ENCODE measurements at places on chromosomes 12 and 14.

- no peak for DNase-seq
These were observed 807 bp downstream of the B4GALNT3 start for GRCh38 chr12:460261-461230.

GRCh38 chr12:74530676-74531075 is 7.0 kb upstream of the ATXN7L3B start:
- DNase-seq: no peak

DNA sequence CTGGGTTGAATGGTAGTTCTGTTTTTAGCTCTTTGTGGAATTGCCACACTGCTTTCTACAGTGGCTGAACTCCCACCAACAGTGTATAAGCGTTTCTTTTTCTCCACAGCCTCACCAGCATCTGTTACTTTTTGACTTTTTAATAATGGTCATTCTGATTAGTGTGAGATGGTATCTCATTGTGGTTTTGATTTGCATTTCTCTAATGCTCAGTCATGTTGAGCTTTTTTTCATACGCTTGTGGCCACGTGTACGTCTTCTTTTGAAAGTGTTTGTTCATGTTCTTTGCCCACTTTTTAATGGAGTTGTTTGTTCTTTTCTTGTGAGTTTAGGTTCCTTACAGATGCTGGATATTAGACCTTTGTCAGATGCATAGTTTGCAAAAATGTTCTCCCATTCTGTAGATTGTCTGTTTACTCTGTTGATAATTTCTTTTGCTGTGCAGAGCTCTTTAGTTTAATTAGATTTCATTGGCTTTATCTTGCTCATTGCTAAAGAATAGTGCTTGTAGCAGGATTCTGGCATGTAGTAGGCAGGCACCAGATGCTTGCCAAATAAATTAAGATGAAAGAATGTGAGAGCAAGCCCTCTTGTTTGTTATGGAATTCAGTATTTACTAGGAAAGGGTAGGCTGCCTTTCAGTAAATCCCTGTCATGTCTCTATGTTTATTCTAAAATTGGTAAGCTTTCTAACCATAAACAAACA is 86.8 kb downstream of the PDE3A start:
- no peak for DNase-seq

DNA sequence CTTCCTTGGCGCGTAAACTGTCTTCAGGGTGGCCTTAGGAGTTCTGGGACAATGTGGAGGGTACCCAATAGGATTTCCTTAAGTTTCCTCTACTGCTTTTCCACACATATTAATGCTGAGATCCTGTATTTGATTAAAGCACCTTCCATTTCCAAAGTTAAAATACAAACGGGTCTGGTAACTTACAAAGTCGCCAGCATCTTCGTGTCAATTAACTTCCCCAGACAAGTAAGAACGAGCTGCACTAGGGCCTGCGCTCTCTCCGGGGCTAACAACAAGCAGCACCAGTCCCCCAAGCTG is 130.9 kb downstream of the NDUFA12 start:
- DNase-seq: no peak

DNA sequence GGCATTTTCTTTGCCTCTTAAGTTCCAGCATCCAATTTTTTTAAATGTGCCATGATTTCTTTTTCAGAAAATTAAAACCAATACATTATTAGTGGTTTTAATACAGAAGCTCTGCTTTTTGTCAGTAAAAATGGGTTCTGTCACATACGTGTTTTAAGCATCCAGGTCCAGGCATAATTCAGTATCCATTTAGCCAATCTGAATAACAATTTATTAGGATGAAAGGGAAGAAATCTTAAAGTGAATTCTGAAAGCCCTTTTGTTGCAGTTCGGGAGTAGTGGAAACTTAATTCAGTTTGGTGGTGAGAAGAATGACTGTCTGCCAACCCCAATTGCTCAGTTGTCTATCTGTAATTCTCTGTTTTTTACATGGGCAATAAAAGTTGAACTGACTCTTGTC is 7.2 kb downstream of the XPOT start:
- DNase-seq: no peak

DNA sequence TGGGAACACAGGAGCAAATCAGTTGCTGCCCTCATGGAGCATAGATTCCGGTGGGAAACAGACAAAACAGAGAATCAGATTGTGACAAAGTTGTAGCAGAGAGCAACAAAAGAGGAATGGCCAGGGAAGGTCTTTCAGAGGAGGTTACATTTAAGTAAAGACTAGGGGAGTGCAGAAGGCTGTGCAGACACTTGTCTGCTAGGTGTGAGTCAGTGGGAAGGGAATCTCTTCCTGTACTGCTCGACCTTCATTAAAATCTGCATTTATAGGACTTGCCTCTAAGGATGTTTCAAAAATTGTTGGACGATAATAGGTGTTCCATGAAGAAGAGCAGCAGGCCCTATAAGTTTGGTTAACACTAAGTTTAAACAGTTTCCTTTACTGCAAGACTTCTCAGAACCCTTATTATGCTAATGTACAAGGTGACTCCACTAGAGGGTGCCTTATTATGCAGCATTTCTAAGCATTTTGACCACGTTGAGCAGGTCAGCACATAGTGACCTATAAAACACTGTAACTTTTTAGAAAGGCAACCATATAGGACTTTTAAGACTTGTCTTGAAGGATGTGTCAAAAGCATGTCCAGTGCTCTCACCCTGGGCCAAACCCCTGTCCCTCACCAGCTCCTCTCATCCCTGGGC is 91.8 kb upstream of the RIC8B start:
- DNase-seq: no peak

- no peak for DNase-seq
These were observed 30.7 kb upstream of the DEGS2 start for GRCh38 chr14:100190126-100190525.

DNA sequence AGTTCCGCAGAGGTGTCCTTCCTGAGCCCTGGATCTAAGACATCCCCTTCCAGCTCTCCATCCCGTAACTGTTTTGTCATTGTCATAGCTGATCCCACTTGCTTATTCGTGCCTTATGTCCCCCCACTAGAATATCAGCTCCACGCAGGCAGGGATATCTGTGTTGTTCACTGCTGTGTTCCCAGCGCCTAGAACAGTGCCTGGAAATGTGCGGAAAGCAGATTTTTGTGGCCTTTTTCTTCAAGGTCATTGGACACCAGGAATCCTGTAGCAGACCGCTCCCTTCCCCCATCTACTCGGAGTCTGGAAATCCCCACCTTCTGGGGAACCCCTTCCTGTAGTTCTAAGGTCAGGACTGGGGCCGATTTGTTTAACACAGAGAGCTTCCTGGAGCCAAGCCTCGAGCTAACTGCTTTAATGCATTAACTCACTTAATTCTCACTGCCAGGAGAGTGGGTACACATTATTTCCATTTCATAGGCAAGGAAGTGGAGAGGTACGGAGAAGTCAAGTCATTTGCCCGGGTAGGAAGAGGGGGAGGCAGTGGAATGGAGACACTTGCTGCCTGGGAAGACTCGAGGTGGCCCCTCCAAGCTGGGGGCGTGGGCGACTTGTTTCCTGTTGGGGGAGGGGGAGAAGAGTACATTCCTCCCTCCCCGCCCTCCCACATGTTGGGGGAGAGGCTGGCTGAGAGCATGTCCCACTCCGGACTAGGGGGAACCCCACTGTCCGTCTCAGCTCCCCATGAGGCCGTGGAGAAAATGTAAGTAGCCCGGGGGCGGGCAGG is 1.2 kb upstream of the SH2B3 start:
- no peak for DNase-seq

- DNase-seq: no peak
These were observed 219.1 kb downstream of the ESR2 start for GRCh38 chr14:64074961-64075612.

GRCh38 chr14:34365309-34365915 is 96.6 kb downstream of the SPTSSA start:
- DNase-seq: no peak

- DNase-seq: no peak
These were observed 79.9 kb downstream of the NEDD1 start for GRCh38 chr12:96986883-96987523.

DNA sequence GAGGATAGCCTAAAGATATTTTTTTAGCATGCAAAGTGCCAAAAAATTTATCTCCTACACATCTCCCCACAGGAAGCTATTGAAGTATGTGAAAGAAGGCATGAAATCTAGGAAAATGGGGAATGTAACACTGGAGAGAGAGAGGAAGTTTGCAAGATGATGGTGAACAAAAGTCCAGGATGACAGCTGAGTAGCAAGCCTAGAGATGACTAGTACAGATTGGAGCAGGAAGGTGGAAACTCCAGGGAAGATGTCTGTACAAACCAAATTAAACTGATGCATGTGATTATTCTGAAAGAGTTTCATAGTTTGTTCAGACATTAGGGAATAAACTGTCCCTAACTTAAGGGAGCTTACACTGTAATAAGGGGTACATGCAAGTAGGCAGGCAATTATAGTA is 99.3 kb downstream of the RAD51B start:
- no peak for DNase-seq

GRCh38 chr14:99966037-99966835 is 99.0 kb upstream of the EVL start:
- no peak for DNase-seq

DNA sequence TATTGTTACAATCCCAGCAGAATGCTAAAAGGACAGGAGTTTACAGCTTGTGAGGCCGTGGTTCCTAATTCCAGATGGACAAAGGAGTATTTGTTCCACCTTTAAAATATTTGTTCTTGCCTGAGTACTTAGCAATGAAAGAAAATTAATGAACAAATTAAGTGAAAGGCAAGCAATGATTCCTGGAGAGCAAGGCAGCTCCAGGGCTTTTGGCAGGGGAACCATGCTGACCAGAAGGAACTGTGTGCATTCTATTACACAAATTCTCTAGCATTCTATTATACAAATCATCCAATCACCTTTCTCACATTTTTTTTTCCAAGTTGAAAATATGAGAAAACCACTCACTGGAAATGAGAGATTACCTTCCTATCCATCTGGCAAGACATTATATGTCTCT is 1.8 kb upstream of the BMAL2 start:
- DNase-seq: no peak

GRCh38 chr14:90531497-90531896 is 134.7 kb downstream of the CALM1 start:
- DNase-seq: no peak

GRCh38 chr12:95653771-95654546 is 102.7 kb upstream of the USP44 start:
- DNase-seq: no peak

- DNase-seq: no peak
These were observed 610.0 kb upstream of the LMO3 start for GRCh38 chr12:17215759-17216570.

- no peak for DNase-seq
These were observed 67.0 kb upstream of the CCDC198 start for GRCh38 chr14:57560681-57561080.

DNA sequence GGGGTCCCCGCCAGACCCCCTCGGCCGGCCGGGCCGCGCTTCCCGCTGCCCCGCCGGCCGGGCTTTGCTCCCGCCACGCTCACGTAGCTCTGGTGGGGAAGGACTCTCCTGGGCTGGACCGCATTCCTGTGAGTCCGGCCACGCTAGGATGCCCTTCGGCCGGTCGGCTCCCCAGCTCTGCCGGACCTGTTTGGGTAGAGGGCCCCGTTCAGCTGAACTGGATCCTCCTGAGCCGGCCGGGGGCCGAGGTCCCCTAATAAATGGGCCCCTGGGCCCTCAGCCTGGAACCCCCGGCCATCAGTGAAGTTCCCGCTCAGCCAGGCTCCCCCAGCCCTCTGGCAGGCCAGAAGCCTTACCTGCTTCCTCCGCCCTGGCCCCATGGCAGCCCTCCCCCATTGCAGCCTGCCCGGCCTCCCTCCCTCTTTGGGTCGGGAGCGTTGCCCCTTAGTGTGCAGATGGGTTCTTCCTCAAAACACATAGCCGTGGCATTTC is 593 bp downstream of the UNC119B start:
- DNase-seq: no peak

GRCh38 chr12:90790747-90791146 is 164.2 kb downstream of the CCER1 start:
- DNase-seq: no peak

DNA sequence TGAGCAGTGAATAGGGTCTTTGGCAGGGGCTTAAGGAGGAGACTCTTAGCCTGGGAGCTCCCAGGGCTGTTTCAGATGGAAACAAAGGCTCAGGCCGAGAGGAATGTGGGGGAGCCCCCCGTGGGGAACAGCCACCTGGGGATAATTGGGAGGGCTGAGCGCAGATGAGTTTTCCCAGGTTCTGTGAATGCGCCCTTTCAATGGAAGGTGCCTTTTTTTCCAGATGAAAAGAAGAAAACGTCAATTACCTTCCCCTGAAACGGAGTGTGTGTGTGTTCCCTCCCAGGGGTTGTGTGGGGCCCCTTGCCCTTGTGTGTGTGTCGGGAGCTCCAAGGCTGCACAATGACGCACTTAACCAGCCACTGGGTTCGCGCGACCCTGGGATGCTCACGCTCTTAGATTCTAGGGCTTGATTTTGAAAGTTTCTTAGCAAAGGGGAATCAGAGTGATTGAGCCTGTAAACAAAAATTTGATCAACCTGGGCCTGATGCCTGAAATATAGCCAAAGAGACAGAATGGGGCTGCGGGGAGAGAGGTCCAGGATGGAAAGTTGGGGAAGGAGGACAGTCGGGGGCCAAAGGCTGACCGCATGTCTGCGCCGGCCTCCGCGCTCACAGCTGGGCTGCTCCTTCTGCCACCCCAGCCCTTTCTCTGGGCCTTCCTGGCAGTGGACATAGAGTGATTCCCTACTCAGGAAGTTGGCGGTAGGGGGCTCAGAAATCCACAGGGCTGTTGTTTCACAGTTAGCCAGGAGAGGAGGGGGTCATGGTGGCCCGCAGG is 14.6 kb downstream of the MEG3 start:
- DNase-seq: no peak

- no peak for DNase-seq
These were observed 163.6 kb downstream of the BRMS1L start for GRCh38 chr14:35989736-35990135.

- no peak for DNase-seq
These were observed 392.6 kb downstream of the CCDC91 start for GRCh38 chr12:28582672-28583376.

- no peak for DNase-seq
These were observed 20.5 kb downstream of the FNTB start for GRCh38 chr14:65007202-65007601.

GRCh38 chr12:109999983-110000505 is 814 bp downstream of the ANKRD13A start:
- DNase-seq: no peak

GRCh38 chr12:111692575-111693210 is 6.8 kb downstream of the ACAD10 start:
- no peak for DNase-seq

DNA sequence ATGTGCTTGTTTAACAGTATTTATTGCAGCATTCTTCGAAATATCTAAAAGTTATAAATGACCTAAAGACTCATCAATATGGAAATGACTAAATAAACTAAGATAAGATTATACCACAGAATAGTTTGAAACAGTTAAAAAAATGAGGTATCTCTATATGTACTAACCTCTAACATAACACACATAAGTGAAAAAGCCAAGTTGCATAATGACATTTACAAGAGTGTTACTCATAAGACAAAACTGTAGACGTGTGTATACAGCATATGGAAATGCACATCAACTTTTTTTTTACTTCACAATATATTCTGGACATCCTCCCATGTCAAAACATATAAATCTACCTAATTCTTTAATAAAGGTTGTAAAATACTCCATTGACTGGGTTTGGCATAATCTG is 22.8 kb downstream of the CPM start:
- no peak for DNase-seq

Data from HFF-Myc (cell line).